OCI-LY7 (cell line): ENCODE measurements at places on chromosomes 11 and 22. TPM values are rescaled to one million over a fixed set of nuclear protein-coding genes. Genes with fewer than 3 reads are reported as not detected.
A peak's percentile ranks its signal among the peaks of the same experiment; 100 is the strongest.

DNA sequence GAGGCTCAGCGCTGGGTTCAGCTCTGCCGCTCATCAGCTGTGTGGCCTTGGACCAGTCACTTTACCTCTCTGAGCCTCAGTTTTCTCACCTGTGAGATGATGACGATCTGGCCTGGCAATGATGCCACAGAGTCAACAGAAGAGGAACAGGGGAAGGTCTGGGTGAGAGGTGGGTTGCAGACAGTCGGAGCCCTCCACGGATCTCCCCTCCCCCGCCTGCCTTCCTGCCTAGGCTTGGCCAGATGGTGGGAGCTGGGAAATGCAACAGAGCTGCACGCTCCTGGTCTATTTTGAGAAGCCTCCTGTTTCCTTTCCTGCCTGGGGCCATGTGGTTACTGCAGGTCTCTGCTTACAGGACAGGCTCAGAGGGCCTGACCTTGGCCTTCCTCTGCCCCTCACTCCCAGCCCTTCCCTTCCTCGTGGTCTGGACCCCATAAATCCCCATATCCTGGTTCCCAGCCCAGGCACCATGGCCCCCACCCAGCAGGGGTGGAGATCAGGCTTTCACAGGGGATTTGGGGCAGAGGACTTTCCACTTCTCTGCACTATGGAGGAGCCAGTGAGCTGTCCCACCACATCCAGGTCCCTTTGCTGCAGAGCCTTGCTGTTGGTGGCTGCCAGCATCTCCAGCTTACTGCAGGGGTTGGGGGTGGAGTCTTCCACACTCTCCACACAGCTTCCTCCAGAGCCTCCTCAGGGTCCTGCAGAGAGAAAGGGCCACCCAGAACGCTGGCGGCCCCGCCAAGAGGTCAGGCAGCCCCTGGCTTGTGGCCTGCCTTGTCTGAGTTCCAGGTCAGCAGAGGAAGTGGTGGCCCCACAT lies 46.9 kb downstream of the C11orf96 start:
- DNase-seq: no peak

The MYBPC3 gene
- 0.18 and 0.29 TPM in 2 replicates for total RNA-seq

The CLMP gene
- total RNA-seq: not detected in 2 replicates

DNA sequence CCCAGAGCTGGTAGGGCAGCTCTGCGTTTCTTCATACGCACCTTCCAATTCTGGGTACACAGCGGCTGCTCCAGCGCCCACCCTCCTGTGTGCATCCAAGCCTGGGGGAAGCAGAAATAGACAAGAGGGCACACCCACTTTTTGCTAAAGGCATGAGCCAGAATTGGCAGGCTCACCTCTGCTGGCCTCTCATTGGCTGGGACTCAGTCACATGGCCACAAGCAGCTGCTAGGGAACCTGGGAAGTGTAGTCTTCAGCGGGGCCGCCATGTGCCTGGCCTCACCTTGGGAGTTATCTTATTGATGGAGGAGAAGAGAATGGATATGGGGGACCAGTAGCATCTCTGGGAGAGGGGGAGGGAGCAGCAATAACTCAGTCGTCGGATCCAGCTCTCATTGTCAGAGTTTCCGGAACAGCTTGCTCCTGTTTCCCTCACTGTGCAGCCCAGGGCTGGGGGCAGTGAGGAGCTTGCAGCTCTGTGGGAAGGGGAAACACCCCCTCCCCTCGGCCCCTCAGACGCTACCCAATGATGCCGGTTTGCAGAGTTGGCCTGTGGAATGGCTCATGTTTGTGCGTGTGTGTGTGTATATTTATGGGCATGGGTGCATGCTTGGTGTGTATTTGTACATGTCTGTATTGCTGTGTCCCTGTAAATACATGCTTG lies 11.8 kb upstream of the MIEF1 start:
- DNase-seq: peak; percentile 86

GRCh38 chr11:5174934-5175333 lies 20.4 kb upstream of the OR52A1 start:
- no peak for DNase-seq
